ENCODE measurements at places on chromosomes 2 and 18.

DNA sequence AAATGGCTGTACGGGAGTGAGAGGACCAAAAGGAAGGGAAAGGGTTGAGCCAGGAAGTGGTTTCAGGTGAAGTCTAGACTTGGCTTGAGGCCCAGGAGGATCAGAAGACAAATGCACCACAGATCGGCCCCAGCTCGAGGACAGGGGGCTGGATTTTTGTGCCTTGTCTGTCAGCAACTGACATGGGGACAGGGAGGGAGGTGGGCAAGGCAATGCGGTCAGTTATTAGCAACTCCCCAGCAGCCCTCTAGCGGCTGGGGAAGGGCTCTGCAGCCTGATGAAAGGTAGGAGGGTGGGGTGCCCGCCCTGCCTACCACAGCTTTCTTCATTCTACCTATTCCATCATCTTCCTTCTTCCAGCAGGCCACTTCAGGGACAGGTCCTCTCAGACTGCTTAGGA is 50.0 kb downstream of the CPO start:
- DNase-seq = no peak

GRCh38 chr2:98664323-98664722 is 55.9 kb downstream of the UNC50 start:
- no peak for DNase-seq

DNA sequence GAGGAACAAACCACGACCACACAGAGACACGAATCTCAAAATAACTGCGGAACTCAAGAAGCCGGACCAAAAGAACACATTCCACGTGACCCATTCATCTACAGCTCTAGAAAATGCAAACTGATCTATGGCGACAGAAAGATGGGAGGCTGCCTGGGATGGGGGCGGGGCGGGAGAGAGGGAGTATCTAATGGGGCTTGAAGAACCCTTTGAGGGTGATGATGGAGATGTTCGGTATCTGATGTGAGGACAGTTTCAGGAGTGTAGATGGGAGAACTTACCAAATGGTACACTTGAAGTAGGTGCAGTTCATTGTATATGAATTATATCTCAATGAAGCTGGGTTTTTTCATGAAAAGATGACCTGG is 34.6 kb upstream of the KLF11 start:
- DNase-seq = no peak

DNA sequence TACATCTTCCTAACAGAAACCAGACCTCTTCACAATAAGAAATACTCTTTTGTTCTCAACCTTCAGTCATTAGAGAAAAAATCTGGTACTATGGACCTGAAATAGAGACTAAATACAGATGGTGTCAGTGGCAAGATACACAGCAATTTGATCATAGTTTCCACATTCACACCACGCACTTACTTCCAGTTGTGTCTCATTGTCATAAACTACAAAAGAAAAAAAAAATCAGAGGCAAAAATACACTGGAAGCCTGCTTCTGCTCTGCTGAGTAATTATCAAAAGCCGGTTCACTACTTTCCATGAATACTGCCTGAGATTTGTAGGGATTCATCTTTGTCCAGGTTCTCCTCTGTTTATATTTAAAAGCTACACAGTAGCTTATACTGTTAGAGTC is 182.6 kb downstream of the PID1 start:
- no peak for DNase-seq

DNA sequence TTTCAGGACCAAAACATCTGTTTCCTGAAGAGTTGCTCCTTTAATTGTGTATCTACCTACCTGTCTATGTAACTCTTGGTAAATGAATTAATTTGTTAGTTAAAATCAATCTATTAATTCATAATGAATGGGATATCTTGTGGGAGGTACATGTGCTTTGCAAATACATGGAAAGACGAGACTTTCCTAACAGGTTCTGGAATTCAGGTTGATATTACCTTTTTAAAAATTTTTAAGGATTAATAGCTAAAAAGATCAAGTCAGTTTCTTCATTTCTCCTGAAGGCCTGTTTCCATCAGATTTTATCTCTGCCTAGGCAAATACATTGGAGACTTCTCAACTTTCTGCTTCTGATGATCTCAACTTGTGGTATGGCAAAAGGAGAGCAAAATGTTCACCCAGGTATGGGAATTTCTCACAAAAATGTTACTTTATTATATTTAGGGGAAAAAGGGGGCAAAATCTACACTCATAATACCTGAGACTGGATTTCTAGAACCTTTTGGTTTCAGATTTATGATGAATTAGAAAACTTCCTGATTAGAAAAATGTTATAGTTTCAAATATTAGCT is 7.4 kb downstream of the TFPI start:
- no peak for DNase-seq

DNA sequence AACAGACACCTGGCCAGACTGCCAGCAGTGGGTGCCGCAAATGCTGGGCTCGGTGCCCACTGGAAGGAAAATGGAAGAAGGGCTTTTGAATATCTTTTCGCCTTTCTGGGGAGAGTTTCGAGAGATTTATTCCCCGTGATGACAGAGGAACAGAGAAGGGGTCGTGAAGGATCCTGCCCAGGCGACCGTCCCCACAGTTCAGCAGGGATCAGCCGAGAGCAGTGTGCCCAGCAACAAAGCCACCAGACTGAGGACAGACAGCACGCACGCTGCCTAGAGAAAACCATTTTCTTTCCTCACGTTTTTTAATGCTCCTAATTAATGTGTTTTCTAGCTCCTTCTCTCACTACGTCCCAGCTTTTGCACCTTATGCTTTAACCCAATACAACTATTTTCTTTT is 47.7 kb downstream of the XRCC5 start:
- no peak for DNase-seq

DNA sequence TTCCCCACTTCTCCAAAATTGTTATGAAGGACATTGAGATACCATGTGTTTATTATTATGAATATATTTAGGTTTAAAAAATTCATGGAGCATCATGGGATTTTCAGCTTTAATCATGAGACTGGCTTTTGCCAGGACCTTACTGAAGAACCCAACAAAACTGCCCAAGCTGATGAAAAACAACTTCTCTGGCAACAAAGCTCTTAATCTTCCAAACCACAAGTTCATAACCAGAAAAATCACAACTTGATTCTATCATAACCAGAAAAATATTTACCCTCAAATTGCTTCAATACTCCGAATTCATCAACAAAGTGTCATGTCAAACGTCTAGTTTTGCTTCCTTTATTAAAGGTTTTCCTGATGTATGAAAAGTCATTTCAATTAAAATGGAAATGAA is 971.8 kb upstream of the ACVR2A start:
- no peak for DNase-seq

DNA sequence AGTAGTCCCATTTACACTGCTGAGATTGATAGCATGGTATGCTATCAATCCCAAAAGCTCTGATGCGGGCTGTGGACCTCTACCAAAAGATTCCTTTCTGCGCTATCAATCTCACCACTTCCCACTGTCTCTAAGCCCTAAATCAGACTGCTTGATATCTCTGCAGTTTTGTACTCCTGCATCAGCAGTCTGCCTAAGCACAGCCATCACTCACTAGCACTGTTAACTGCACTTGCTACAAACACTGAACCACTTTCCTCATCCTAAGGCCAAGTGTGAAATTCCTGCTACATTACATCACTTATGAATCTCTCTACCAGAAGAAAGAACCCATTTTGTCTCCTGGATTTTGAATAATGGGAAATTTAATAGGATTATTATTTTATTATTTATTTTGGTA is 237.0 kb downstream of the HNMT start:
- DNase-seq = no peak

DNA sequence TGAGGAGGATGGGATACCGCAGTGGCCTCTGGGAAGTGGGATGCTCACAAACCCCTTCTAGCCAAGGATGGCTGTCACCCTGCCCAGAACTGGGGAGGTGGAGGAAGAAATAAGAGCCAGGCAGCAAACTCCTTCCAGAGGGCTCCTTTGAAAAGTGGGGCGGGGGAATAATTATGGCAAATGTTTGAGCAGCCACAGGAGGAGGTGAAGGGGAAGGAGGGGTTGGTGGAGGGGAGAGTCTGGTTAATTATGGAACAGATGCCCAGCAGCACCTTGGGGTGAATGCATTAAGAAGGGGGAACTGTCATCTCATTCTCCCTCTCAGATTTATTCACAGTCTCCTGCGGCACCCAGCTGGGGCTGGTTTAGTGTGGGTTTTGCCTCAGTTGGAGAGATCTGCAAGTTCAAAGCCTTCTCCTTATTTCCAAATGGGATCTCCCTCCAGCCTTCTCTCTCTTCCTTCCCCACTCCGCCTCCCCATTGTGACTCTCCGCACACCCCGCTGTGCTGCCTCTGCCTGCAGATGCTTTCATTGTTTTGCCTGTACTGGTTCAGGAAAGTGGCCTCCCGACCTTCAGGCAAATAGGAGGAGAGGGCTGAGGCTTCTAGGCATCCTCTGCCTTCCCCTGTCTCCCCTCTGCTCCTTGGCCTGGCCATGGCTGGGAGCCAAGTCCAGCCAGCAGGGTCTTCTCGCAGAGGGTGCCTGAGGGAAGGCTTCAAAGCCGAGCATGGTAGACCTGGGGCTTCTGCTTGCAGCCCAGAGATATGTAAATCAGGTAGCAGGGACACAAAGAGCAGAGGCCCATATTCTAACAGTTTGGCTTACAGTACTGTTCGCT is 457.2 kb upstream of the MEX3C start:
- no peak for DNase-seq

GRCh38 chr2:38421274-38422056 is 44.4 kb upstream of the ATL2 start:
- DNase-seq = no peak

DNA sequence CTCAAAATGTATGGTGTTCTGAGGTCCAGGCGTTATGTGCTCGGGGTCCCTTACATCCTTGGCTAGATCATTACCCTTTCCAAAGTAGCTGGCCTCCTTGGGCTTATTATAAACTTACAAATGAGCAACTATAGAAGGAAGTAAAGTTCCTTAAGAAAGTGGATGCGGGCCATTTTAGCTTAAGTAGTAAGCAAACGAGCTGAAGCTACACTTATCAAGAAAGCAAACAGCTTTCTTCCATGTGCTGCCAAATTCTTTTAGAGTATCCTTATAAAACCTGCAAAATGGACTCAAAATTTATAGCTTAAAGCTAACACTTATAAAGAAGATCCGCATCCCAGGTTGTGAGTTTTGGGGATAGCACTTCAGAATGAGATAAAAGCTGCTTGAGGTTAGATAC is 75.3 kb downstream of the ACTR3 start:
- no peak for DNase-seq

- no peak for DNase-seq
These were observed 28.8 kb downstream of the CHST10 start for GRCh38 chr2:100388703-100389102.

Measured in left hindlimb (tissue), 1 donor.